ENCODE measurements at places on chromosomes 11 and 22.
A peak's percentile ranks its signal among the peaks of the same experiment; 100 is the strongest.

GRCh38 chr11:35040221-35040942, 98.6 kb upstream of the CD44 start:
- DNase-seq, result no peak

DNA sequence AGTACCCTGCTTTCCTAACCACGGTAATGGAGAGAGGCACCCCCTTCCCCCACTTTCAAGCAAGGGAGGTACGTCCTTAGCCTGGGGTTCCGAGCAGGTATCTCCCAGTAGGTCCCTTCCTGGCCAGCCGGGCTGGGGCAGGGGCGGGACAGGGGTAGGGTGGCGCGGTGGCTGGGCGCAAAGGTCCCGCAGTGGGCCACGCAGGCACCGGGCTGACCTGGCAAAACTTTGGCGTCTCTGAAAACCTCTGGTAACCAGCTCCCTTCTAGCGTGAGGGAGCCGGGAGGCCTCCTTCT, 323 bp upstream of the P2RY2 start:
- DNase-seq, result no peak

DNA sequence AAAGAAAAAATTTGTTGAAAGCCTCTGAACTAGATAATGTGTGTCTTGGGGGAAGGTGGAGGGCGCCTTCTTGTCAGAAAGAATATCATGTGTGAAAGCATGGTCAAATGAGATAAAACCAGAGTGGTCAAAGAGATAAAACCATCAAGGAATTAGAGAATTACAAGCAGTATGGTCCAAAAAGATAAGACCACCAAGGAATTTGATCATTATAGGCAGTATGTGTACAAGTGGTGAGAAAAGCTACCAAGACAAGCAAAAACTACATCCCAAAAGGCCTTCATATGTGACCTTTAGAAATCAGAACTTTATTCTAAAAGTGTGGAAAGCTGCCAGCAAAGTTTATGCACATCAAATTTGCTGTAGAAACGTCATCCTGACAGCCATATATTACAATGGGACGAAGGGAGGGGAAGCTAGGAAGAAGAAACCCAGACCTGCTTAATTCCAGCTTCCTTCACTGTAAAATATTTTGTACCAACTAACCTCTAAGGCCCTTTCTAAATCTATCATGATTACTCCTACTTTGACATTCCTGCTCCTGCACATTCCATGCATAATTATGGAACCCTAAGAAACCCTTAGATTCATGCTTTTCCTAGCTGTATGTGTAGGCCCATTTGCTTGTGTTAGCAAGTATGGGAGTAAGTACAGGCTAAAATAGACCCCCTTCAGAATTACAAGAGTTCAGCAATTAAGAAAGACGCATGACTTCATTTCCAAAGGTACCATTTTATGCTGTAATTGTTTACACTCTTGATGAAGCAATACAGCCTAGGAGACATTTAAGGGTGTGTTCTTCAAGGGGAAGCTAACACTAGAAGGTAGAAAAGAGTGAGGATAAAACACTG, 51.6 kb downstream of the LGR4 start:
- no peak for DNase-seq

- DNase-seq, result no peak
These were observed 4.1 kb downstream of the NUCB2 start for GRCh38 chr11:17280494-17281127.

DNA sequence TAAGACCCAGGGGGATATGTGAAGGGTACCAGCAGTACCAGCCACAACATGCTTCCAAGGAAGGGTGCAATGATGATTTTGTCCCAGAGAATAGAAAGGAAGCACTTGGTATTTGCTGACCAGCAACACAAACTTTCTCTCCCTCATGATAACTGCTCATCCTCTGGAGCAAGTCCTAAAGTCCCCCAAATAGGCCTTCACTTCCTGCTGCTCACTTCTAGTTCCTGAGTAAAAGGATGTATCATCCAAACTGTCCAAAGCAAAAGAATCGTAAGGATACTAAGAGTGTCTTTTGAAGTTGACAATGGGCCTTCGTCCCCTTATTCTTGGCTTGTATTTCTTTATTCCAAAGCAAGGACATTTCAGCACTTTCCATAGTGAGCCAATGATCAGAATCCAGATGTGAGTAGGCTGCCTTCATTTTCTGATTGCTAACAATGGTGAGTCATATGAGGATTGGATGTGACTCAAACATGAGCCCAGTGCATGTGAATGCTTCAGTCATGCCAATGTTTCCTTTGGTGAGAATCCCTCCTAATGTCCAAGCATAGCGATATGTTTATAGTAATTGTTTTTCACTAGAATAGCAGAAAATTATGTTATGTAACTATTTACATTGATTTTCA, 243.4 kb upstream of the POU2AF2 start:
- no peak for DNase-seq

DNA sequence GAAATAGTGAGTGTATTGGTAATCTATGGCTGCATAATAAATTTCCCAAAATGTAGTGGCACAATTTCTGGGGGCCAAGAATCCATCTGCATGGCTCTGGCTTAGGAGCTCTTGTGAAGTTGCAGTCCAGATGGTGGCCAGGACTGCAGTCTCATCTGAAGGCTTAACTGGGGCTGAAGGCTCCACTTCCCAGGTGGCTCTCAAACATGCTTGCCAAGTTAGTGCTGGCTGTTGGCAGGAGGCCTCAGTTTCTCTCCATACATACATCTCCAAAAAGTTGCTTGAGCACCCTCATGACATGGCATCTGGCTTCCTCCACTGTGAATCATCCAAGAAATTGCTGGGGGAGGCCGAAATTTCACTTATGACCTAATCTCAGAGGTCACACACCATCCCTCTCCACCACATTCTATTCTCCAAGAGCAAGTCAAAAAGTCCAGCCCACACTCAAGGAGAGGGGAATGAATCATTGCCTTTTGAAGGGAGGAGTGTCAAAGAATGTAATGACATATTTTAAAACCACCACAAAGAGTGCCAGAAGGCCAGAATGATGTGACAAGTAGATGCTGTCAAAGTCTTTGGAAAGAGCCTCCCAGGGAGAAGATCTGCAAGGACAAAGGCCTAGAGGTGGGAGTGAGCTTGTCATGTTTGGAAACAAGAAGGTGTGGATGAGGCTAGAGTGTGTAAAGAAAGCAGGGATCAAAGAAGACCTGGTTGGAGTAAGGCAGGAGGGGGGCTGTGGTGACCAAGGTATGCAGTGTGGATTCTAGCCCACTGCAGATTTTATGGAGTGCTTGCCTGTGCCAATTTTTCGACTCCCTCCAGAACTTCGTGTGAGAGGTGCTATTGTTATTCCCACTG, 566.2 kb downstream of the MIAT start:
- DNase-seq, result no peak

DNA sequence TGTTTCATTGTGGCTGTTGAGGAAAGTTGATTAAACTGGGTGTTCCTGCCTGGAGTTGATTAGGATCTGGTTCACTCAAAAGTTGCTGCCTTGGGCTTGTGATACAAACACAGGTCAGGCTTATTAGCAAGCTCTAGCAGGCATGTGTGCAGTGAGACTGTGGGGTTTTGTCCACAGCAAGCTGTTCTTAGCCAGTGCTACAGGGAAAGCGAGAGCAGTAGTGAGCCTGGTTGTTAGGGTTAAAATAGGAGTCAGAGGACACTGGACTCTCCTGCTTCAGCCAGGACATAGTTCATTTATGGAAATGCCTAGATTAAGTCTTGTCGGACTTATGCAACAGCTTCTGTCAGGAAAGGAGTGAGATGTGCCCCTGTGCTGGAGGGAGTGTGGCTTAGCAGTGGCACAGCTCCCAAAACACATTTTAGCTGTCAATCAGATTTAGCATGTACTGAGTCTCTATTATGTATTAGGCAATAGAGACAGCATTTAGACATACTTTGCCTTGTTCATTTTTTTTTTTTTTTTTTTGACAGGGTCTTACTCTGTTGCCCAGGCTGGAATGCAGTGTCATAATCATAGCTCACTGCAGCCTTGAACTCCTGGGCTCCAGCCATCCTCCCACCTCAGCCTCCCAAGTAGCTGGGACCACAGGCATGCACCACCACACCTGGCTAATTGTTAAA, 8.7 kb downstream of the SNRPD3 start:
- no peak for DNase-seq

GRCh38 chr11:12889243-12889642, 119.9 kb upstream of the RASSF10 start:
- DNase-seq, result peak; percentile 24

DNA sequence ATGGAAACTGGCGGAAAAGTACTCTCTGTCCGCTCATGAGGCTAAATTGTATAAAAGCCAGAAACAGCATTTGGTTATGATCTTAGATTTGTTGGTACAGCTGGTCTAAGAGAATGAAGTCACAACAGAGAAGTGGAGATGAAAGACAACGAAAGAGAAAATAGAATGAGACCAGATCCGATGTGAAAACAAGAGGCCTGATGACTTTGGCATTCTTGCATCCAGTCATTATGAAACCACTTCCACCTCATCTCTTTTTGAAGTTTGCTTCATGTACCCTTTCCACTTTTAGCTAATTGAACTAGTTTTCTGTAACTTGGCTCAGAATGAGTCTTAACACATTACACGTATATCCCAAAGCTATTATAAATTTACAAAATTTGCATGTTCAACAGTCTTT, 1431.7 kb downstream of the LRRC4C start:
- DNase-seq, result no peak

GRCh38 chr11:60985991-60986915, 14.8 kb downstream of the CD6 start:
- DNase-seq, result no peak

DNA sequence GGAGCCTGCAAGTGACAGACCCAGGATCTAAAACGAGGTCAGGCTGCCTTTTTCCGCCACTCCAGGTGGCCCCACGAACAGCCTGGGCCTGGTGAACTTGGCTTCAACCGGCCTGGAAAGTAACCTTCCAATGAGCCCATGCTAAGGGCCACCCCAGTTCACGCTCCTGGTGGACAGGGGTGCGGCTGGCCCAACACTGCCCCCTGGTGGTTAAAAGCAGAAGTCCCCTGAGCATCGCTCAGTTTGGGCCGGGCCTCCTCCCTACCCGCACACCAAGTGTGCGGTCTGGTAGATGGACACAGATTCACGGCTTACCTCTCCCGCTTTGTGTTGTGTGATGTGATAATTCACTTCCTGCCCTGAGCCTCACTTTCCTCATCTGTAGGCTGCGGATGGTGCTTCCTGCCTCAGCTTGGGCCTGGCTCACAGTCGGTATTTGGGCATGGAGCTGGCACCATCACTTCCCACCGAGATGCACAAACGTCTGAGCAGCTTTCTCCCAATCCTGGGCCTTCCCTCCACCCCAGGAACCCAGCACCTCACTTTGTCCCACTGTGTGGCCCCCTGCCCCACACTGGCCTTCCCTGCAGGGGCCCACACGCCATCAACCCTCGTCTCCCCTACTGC, 13.7 kb upstream of the SEC14L3 start:
- peak; percentile 58 for DNase-seq

DNA sequence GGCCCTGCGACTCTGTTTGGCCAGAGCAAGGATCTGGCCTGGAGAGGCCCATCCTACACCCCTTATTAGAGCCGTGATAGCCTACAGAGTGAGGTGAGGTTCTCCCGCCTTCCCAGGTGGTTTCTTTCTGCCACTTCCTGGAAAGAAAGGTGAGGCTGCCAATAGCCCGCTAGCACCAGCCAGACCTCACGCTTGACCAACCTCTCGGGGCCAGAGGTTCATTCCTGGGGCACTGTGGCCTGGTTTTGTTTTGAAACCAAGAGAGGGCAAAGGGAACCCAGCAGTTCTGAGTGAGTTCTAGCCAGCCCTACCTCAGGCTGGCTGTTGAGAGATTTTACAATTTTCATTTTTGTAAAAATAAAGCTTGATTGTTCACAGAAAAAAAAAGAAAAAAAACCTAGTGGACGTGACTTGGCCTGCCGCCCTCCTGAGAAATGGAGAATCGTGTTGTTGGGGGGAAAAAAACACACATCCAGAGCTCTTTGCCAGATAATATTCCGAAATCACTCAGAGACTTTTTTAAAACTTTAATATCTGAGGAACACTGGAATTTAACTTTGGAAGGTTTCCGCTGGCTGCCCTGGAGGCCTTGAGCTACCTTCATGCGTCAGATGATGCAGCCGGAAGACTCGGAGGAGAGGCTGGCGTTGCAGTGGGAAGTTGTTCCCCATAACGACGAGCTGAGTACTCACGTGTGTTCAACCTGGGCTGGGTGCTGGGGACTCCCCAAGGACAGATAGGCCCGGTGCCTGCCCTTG, 84.5 kb downstream of the BCR start:
- DNase-seq, result peak; percentile 74

DNA sequence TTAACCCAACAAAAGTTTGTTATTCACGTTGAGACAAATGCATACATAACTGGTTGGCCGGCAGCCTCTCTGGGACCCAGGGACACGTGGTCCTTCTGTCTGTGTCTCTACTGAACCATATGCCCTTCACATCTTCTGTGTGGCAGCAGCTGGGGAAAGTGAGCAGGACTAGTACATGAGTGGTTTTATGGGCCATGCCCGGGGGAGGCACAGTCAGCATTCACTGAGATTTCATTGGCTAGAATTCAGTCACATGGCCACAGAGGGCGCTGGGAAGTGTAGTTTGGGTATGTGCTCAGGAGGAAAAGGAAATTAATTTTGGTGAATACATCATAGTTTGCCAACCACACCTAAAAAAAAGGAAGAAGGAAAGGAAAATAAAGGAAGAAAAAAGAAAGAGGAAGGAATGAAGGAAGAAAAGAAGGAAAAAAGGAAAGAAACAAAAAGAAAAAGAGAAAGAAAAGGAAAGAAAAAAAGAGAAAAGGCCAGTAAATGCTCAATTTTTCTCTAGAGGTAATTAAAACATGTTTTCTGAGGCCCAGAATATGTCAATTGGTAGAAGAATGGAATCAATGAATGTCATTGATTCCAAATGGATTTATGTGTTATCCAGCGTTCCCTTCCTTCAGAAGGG, 55.9 kb upstream of the KIRREL3 start:
- DNase-seq, result no peak

DNA sequence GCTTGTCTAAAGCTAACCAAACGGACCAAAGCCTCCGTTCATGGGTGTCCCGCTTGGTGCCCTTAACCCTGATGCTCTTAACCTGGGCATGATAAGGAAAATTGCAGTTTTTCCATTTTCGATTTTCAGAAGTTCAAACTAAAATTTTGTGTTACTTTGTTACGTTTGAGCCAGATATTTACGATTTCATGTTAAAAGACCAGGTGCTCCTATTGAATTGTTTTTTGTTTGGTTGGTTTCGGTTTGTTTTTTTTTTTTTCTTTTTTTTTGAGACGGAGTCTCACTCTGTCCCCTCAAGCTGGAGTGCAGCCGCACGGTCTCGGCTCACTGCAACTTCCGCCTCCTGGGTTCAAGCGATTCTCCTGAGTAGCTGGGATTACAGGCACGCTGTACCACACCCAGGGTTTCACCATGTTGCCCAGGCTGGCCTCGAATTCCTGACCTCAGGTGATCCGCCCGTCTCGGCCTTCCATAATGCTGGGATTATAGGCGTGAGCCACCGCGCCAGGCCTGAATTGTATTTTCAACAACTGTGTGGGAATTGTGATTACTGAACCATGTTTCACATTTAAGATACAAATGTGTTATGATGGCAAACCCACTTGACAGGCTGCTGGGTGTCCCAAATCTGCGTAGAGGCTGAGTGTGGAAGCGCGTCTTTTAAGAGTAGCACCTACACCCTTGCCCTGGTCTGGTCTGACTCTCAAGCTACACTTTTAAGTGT, 864 bp upstream of the USP28 start:
- DNase-seq, result no peak

DNA sequence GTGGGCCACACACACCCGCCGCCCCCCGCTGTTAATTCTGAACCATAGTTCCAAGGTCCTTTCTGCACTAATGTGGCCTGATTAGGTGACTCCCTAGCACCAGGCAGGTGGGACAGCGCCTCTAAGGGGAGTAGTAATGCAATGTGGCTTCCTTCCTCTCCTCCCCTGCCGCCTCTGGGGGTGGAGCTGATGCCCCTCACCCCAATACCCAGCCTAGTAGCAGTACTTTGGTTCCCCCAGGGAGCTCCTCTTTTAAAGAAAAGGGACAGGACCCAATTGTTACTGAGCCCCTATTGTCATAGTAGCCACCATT, 14.4 kb downstream of the RTN4RL2 start:
- DNase-seq, result no peak

Measured in muscle of back (tissue), 13 donors.